ENCODE measurements at places on chromosomes 6 and 20.
A peak's percentile ranks its signal among the peaks of the same experiment; 100 is the strongest.

GRCh38 chr6:14727494-14728395 is 518.1 kb upstream of the JARID2 start:
- H3K4me1 ChIP-seq, result peaks cover 11% of the 10 kb centered on the region
- no peak for DNase-seq
- H3K27ac ChIP-seq, result peak overlapping the region; percentile 34

- peak; percentile 89 for DNase-seq
- H3K27me3 ChIP-seq, result no peaks in the 10 kb centered on the region
- peaks cover 12% of the 10 kb centered on the region for H3K4me1 ChIP-seq
- no peak overlapping the region for H3K4me3 ChIP-seq
- no peaks in the 10 kb centered on the region for H3K36me3 ChIP-seq
Observed at GRCh38 chr20:40565001-40565681, 123.9 kb downstream of the MAFB start.

GRCh38 chr6:151059612-151060095 is 180.1 kb upstream of the AKAP12 start:
- DNase-seq, result no peak
- peak overlapping the region; percentile 89 for H3K27ac ChIP-seq
- H3K27me3 ChIP-seq, result no peaks in the 10 kb centered on the region
- H3K4me3 ChIP-seq, result no peak overlapping the region

GRCh38 chr20:59804347-59804746 is 129.1 kb downstream of the SYCP2 start:
- no peak overlapping the region for H3K27ac ChIP-seq
- no peaks in the 10 kb centered on the region for H3K36me3 ChIP-seq
- no peaks in the 10 kb centered on the region for H3K4me1 ChIP-seq
- H3K4me3 ChIP-seq, result no peak overlapping the region

GRCh38 chr6:97947841-97948240 is 664.8 kb upstream of the MMS22L start:
- H3K36me3 ChIP-seq, result no peaks in the 10 kb centered on the region
- no peak overlapping the region for H3K27ac ChIP-seq
- no peaks in the 10 kb centered on the region for H3K4me1 ChIP-seq
- DNase-seq, result no peak
- H3K27me3 ChIP-seq, result no peaks in the 10 kb centered on the region

GRCh38 chr6:137875606-137876005 is 8.5 kb downstream of the TNFAIP3 start:
- H3K27ac ChIP-seq, result peak overlapping the region; percentile 59
- DNase-seq, result no peak
- no peaks in the 10 kb centered on the region for H3K27me3 ChIP-seq
- no peak overlapping the region for H3K4me3 ChIP-seq
- H3K36me3 ChIP-seq, result peaks cover 79% of the 10 kb centered on the region

GRCh38 chr20:62413896-62414481 is 6.9 kb upstream of the CABLES2 start:
- no peak overlapping the region for H3K27ac ChIP-seq
- no peaks in the 10 kb centered on the region for H3K36me3 ChIP-seq
- H3K4me3 ChIP-seq, result no peak overlapping the region
- no peak for DNase-seq

GRCh38 chr6:14673201-14673600 is 555.6 kb downstream of the CD83 start:
- H3K4me1 ChIP-seq, result peaks cover 39% of the 10 kb centered on the region
- peak; percentile 62 for DNase-seq
- no peaks in the 10 kb centered on the region for H3K36me3 ChIP-seq
- no peak overlapping the region for H3K4me3 ChIP-seq
- H3K27ac ChIP-seq, result peak overlapping the region; percentile 74
- no peaks in the 10 kb centered on the region for H3K27me3 ChIP-seq

Data from osteoblast (primary cell).